NCI-H526 (cell line): ENCODE measurements at places on chromosomes 7 and 10.
A peak's percentile ranks its signal among the peaks of the same experiment; 100 is the strongest.

GRCh38 chr10:34721208-34721840, 93.8 kb downstream of the PARD3 start:
- DNase-seq, result no peak

GRCh38 chr7:47581438-47581803, 490 bp downstream of the TNS3 start:
- no peak for DNase-seq

DNA sequence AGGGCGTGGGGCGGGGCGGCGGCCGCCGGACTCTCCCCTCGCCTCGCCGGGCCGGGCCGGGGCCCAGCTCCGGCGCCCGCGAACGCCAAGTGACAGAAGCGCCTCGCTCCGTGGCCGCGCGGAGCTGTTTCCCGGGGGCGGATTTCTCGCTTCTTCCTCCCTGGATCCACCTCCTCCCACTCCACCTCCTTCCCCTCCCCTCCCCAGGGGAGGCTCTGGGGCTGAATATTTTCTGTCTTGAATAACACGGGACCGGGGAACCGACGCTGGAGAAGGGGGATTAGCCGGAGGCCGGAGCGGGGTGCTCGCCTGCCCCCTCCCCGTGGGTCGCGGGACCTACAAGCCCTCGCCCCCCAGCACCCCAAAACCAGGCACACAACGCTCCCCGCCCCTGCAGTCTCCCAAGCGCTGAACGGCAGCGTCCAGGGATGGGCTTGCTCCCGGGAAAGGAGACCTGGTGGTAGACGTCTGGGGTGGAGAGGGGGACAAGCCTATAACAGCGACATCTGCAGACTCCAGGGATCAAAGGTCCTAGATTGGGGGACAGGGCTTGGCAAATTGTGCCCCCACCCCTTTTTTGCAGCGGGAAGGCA, at the start of gene ARHGAP21:
Gene ARHGAP21 (minus strand): TSS at position 100 of the 593 bp plus-strand sequence. CDS start 1,988 bp downstream, outside the sequence.
- peak; percentile 66 for DNase-seq

GRCh38 chr10:48526846-48527505, 77.9 kb downstream of the ARHGAP22 start:
- DNase-seq, result no peak

DNA sequence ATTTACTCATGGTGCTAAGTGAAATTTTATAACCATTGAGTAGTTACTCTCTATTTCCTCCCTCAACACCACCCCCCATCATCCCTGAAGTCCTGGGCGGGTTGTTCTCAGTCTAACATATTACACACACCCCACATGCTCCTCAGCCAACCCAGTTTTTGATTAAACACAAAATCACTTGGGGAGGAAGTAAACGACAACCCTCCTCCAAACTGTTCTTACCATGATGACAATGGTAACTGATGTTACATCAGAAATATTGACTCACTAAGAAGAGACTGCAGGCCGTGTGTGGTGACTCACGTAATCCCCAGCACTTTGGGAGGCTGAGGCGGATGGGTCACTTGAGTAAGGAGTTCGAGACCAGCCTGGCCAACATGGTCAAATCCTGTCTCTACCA, 44.2 kb downstream of the RAB11FIP2 start:
- no peak for DNase-seq

- peak; percentile 25 for DNase-seq
Measured at GRCh38 chr10:5559642-5560141, 34.9 kb downstream of the CALML3 start.

DNA sequence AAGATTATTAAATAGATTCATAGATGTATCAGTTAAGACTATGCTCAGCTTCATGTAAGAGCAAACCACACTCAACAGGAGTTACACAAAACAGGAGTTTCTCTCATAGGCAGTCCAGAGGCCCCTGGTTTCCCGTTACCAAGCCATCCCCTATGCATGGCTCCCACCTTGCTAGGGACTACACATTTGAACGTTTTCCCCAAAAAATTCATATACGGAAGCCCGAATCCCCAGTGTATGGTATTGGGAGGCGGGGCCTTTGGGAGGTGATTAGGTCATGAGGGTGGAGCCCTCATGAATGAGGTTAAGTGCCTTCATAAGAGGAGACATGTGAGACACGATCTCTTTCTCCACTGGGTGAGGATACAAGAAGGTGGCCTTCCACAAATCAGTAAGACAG, 29.1 kb downstream of the RSU1 start:
- no peak for DNase-seq

- no peak for DNase-seq
Measured at GRCh38 chr10:30709229-30709628, 79.7 kb upstream of the LYZL2 start.
